ENCODE measurements at places on chromosomes 4 and X.

GRCh38 chr4:156101571-156101970 lies 147.9 kb upstream of the CTSO start:
- no peak for DNase-seq

DNA sequence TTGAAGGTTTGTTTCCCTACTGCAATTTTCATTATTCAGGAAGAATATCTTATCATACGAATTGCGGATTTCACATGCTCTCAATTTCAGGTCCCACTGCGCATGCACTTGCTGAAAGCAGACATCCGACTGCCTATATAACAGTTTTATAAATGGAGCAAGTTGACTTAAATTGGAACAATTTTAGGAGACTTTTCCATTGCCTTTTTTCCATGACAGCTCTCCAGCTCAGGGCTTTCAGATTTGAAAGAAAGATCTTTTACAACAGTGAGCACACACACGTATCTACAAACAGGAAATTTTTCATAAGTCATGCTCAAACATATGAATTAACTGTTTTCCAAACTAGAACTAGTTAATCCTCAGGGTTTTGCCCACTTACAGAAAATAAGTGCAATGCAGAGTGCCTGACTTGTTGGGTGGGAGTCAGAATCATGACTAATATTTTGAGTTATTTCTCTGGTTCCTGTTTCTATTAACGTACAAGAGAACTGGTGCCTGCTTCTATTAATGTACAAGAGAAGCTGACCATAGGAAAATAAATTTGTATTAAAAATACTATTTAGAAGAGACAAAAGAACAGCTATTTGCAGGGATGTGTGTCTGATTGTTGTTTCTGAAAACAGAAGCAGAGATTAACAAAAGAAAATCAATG lies 137.9 kb downstream of the GPC3 start:
- DNase-seq = no peak

- no peak for DNase-seq
Observed at GRCh38 chrX:13933352-13933751, 96.3 kb downstream of the GEMIN8 start.

- no peak for DNase-seq
Observed at GRCh38 chr4:79650217-79650616, 242.2 kb upstream of the GK2 start.

DNA sequence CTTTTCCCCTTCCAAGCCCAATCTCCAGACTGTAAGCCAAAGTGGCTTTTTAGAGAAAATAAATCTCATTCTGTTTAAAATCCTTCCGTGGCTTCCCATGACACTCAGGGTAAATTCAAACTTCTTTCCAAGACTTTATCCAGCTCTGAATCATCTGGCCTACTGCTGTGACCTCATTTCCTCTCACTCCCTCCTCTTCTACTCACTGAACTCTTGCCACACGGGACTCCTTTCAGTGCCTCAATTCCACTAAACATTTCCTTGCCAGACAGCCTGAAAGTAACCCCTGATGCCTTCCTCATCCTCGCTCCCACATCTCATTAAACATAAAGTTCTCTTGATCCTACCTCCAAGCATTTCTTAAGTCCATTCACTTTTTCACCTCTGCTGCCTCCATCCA lies 27.8 kb upstream of the RNF128 start:
- no peak for DNase-seq

- no peak for DNase-seq
Observed at GRCh38 chr4:181890911-181891310, 352.3 kb upstream of the TENM3 start.

DNA sequence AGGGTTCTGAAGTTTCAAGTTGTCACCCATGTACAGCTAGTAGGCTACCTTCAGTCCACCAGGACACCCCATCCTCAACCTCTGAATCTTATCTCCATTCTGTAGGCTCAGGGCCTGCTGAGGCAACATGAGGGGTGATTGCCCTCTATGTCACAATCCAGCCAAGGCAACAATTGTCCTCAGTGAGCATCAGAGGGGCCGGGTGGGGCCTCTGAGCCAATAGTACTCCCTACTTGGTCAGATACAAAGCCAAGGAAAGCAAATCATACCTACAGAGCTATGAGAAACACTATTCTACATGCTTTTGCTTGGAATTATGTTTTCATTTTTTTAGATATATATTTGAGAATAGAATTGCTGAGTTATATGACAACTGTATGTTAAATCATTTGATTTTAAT lies at the start of gene ACTRT1:
ACTRT1 (minus strand) TSS at position 101 of the 400 bp plus-strand sequence. CDS start 197 bp downstream, outside the sequence.
- no peak for DNase-seq

GRCh38 chrX:49879656-49880277 lies 483 bp downstream of the USP27X start:
- no peak for DNase-seq

GRCh38 chr4:168630445-168631187 lies 133.8 kb downstream of the PALLD start:
- DNase-seq = no peak

DNA sequence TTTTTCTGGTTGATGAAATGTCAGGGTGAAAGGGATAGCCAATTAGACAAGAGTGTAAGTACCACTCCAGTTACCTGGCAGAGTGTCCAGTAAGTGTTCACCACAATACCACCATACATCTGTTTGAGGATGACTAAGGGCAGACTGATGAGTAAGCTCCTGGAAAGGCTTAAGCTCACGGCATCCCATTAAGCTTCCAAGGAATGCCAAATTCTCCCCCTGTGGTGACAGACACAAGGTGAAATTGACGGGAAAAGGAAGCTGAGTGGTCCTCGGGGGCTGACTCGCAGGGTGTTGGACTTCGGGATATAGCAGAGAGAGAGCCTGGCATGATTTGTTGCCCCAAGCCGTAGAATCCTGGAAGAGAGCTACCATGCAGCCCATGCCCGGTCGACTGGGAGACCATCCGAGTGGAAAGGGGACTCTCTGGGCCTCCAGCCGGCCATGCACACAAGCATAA lies 7.6 kb upstream of the BST1 start:
- DNase-seq = no peak

DNA sequence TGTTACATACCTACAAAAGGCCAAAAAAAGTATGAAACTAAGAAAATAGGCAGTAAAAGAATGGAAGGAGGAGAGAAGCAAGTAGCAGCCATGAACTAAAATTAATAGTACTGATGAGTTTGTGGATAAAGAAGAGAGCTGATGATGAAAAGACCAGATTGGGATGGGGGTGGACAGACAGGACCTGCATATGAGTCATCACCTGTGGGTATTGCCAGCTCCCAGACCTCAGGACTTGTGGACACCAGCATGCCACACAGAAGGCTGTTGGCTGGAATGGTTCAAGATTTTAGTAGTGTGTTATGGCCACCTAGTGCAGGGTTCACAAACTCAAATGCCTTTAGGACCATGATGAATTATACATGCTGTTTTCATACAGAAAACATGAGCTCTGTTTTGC lies 58.9 kb downstream of the ARX start:
- DNase-seq = no peak

- no peak for DNase-seq
Observed at GRCh38 chr4:26161030-26161824, 159.6 kb upstream of the RBPJ start.

- no peak for DNase-seq
Observed at GRCh38 chr4:6577409-6577808, 2.4 kb downstream of the MAN2B2 start.

- no peak for DNase-seq
Observed at GRCh38 chr4:1900624-1901023, 29.4 kb downstream of the NSD2 start.

GRCh38 chr4:68366600-68366999 lies 16.7 kb upstream of the YTHDC1 start:
- no peak for DNase-seq

- no peak for DNase-seq
Observed at GRCh38 chr4:26048378-26048882, 134.4 kb downstream of the SMIM20 start.

GRCh38 chr4:111502626-111503025 lies 642.6 kb upstream of the FAM241A start:
- no peak for DNase-seq

DNA sequence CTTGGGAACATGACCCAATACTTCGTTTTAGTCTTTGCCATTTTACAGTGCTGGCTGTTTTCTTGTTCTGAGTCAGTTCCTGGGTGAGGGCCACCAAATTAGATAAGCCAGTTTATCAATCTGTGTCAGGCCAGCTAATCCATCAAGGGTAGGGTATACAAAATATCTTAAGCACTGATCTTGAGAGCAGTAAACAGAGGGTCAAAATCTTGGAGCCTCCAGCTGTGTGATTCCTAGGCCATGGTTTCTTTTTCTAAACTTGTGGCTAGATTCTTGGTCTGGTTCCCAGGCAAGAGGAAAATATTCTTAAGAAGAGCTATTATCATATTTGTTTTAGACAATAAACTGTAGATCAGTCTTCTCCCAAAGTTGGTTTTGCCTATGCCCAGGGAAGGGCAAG lies 1396.6 kb upstream of the PABPC4L start:
- no peak for DNase-seq

GRCh38 chr4:15653420-15653819 lies 1.7 kb downstream of the FBXL5 start:
- DNase-seq = no peak

- DNase-seq = no peak
Observed at GRCh38 chr4:48841045-48841827, 10.3 kb downstream of the OCIAD1 start.

DNA sequence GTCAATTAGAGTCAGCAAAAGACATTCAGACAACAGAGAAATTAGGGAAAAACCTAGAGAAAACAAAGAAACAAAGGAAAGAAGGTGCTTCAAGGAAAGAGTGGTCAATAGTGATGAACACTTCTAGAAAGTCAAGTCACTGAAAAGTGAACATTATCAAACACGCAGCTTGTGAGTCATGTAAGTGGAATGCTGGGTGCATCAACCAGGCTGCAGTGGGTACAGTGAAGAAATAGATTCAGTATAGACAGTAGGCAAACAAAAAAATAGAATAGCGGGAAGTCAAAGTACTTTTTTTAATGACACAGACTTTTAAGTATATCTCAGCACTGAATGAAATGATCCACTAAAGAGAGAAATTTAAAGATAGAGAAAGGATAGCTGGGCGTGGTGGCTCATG lies 245.8 kb downstream of the ARHGAP24 start:
- DNase-seq = no peak

GRCh38 chr4:86043755-86044592 lies 315.9 kb downstream of the MAPK10 start:
- DNase-seq = peak; percentile 2

DNA sequence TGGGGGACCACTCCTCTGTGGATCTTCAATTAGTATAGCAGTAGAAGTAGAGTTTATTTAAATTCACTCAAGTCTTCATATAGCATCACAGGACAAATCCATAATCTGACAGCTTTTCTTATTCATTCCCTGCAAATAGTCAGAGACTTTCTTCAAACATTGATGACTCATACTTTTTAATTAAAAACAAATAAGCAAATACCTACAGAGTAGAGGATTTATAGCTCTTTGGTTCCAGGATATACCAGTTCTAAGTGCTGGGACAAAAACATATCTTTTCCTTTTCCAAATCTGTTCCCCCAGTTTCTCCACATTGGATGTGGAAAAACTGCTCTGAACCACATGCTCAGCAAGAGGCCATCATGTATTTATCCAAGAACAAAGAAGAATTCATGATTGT lies 24.1 kb downstream of the EMCN start:
- DNase-seq = no peak

- DNase-seq = no peak
Observed at GRCh38 chrX:134933911-134934310, 56.9 kb upstream of the SMIM10 start.

GRCh38 chrX:103554687-103555424 lies 30.5 kb upstream of the TCEAL4 start:
- DNase-seq = peak; percentile 40

DNA sequence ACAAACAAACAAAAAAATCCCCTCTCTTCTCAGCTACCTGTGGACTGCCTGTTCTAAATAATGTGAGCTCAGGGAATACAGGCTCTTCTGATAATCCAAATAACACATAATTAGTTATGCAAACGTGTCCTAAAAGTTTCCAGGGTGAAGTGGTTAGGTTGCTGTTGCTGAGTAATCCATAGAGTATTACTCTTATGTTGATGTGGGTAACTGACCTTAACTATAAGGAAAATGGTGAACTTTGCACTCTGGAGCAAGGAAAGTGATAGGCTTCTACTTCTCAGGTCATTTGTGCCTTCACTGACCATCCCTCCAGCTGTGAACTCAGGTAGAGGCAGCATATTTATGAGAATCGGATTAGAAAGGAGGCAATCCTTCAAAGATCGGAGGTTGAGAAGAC lies 19.9 kb downstream of the MSN start:
- DNase-seq = no peak

DNA sequence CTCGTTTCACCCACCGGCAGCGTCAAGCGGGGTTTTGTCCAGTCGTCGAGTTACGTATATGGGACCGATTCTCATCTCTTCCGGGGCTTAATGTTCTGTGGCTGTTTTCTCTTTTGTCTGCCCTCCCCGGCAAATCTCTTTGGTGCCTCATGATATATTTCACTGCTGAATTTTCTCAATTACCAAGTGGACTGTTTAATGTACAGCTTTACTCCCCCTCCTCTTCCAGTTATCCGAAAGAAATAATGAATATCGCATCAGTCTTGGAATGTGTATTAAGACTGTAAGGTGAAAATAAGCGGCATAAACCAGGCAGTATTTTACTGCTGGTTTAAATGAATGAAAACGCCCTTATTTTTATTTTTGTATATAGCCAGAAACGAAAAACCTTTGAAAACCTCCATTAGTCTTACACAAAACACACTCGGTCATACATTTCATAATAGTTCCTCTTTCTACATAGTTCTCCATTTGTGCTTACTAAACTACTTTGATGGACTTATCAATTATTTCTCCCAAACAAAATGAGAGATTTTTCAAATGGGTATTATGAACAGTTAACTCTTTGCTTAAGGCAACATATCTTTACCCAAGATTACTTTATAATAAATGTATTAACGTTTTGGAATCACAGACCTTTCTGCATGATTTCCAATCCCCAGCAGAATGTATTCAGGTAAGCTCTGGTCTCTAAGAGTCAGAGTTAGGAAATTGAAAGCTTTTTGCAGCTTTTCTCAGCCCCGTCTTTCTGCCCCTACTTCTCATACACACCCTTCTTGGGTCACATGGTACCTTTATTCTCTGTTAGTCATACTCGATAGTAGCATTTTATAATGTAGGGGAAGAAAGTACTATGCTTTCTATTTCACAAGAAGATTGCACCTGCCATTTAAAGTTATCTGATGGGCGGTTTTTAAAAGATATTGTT lies 979 bp downstream of the RP2 start:
- DNase-seq = no peak

GRCh38 chr4:147980586-147980985 lies 248.7 kb downstream of the ARHGAP10 start:
- no peak for DNase-seq

- DNase-seq = no peak
Observed at GRCh38 chrX:137424679-137425078, 141.2 kb upstream of the ZIC3 start.

- no peak for DNase-seq
Observed at GRCh38 chr4:6362896-6363295, 93.2 kb downstream of the WFS1 start.

GRCh38 chr4:164783976-164784375 lies 30.0 kb downstream of the SMIM31 start:
- DNase-seq = no peak

DNA sequence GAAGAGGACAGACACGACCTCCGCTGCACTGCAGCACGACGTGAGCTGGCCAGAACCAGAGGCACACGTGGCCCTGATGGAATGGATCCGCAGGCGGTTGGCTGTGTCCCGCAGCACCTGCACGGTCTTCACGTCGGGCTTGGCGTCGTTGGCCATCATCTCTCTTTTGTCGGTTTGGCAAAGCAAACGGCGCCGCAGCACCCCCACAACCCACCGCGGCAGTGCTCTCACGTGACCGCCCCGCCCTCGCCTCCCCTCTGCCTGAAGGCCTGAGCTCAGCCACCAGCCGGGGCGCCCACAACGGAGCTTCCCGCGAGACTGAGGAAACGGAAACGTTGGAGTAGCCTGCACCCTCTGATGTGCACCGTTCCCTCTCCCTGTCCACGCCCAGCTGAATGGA lies at the start of gene TKTL2:
TKTL2 (minus strand) TSS at position 179 of the 400 bp plus-strand sequence; CDS start at position 159, 20 bp downstream.
- DNase-seq = no peak

Measured in activated T-helper 1 cell treated with anti-CD3 and anti-CD28 coated beads, Interleukin-12 subunit alpha, Interleukin-12 subunit beta, Interleukin-2, Interleukin-4 antibody, amounts not matched to agents 30 ng/mL and 10 ng/mL and 1 ng/mL, durations not matched to agents 14 hours and 24 hours and 36 hours (primary cell).